ENCODE measurements at places on chromosomes 6 and 20.

GRCh38 chr6:149114167-149114566 is 203.3 kb upstream of the TAB2 start:
- no peak for DNase-seq

- peak; percentile 89 for DNase-seq
Observed at GRCh38 chr6:33914645-33915044, 110.8 kb upstream of the MLN start.

- no peak for DNase-seq
Observed at GRCh38 chr6:94362061-94362864, 942.9 kb upstream of the EPHA7 start.

GRCh38 chr20:59837623-59838394 is 95.6 kb downstream of the SYCP2 start:
- DNase-seq: no peak

Measured in GDM1 (cell line).